ENCODE measurements at places on chromosomes 12 and 14.

DNA sequence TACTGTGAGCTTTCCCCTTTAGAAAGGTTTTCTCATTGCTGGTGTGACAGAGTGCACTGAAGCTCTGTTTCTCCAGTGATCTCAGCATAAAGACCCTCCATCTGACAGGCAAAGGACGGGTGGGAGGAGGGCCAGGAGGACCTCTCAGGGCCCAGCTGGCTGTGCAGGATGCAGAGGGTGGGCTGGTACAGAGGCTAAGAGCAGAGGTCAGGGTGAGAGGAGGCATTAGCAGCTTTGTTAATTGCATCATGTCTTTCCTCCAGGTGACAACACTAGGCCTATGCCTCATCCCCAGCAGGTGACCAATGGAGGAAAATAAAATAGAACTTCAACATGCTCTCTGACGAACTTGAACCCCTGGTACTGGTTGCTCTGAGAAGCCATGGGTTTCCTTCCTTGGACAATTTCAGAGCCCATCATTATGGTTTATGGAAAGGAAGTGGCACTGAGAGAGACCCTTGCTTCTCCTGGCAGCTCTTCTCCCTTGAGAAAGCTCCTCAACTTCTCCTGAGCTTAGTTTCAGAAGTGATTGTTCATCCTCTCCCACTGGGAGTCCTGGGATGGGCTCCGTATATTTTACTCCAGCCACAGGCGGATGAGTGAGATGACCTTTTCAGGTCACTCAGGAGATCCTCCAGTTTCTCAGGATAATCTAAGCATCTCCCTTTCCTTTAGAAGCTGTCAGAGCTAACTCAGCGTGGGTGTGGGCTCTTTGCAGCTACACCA, 45.8 kb upstream of the ATP23 start:
- no peak overlapping the region for H3K27ac ChIP-seq
- peak overlapping the region; percentile 40 for H3K4me3 ChIP-seq
- H3K36me3 ChIP-seq, result no peaks in the 10 kb centered on the region
- no peak for DNase-seq
- H3K27me3 ChIP-seq, result no peaks in the 10 kb centered on the region
- H3K4me1 ChIP-seq, result peaks cover 50% of the 10 kb centered on the region

DNA sequence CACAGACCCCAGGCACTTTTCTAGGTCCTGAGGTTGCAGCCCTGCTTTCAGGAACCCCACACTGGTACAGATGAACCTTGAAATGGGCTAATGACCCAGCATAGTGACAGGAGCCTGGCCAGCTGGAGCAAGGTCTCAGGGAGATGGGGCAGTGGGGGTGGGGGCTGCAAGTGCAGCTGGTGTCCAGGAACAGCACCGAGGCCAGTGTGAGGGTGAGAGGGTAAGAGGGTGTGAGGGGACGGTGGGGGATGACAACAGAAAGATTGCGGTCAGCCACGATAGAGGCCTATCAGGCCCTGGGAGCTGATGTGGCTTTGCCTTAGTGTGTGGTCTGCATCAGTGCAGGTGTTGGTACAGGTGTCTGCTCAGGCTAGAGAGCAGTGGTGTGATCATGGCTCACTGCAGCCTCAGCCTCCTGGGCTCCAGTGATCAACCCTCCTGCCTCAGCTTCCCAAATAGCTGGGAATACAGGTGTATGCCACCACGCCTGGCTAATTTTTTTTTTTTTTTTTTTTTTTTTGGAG, 59.7 kb downstream of the EP400 start:
- no peaks in the 10 kb centered on the region for H3K27me3 ChIP-seq
- H3K4me3 ChIP-seq, result no peak overlapping the region
- H3K36me3 ChIP-seq, result peaks cover 72% of the 10 kb centered on the region
- H3K4me1 ChIP-seq, result no peaks in the 10 kb centered on the region
- no peak for DNase-seq

- no peaks in the 10 kb centered on the region for H3K36me3 ChIP-seq
- peaks cover 4% of the 10 kb centered on the region for H3K27me3 ChIP-seq
- no peak overlapping the region for H3K27ac ChIP-seq
- H3K4me1 ChIP-seq, result no peaks in the 10 kb centered on the region
- no peak for DNase-seq
Measured at GRCh38 chr14:74516451-74517160, 23.0 kb downstream of the ISCA2 start.

GRCh38 chr14:36503771-36504741, 16.0 kb downstream of the NKX2-1 start:
- no peaks in the 10 kb centered on the region for H3K36me3 ChIP-seq
- H3K27ac ChIP-seq, result no peak overlapping the region
- DNase-seq, result no peak
- H3K27me3 ChIP-seq, result peaks cover 45% of the 10 kb centered on the region
- H3K4me3 ChIP-seq, result no peak overlapping the region

GRCh38 chr12:119649202-119649808, 18.6 kb upstream of the PRKAB1 start:
- no peak overlapping the region for H3K4me3 ChIP-seq
- DNase-seq, result peak; percentile 11
- H3K4me1 ChIP-seq, result no peaks in the 10 kb centered on the region
- peaks cover 2% of the 10 kb centered on the region for H3K27me3 ChIP-seq
- no peaks in the 10 kb centered on the region for H3K36me3 ChIP-seq

- no peak for DNase-seq
- no peaks in the 10 kb centered on the region for H3K27me3 ChIP-seq
- H3K4me1 ChIP-seq, result peaks cover 6% of the 10 kb centered on the region
- peak overlapping the region; percentile 94 for H3K4me3 ChIP-seq
- H3K36me3 ChIP-seq, result no peaks in the 10 kb centered on the region
- peak overlapping the region; percentile 60 for H3K27ac ChIP-seq
Measured at GRCh38 chr12:96719660-96720362, 187.2 kb upstream of the NEDD1 start.

GRCh38 chr14:58118097-58118815, 33.8 kb downstream of the ARMH4 start:
- no peak overlapping the region for H3K4me3 ChIP-seq
- no peak for DNase-seq
- no peaks in the 10 kb centered on the region for H3K4me1 ChIP-seq

DNA sequence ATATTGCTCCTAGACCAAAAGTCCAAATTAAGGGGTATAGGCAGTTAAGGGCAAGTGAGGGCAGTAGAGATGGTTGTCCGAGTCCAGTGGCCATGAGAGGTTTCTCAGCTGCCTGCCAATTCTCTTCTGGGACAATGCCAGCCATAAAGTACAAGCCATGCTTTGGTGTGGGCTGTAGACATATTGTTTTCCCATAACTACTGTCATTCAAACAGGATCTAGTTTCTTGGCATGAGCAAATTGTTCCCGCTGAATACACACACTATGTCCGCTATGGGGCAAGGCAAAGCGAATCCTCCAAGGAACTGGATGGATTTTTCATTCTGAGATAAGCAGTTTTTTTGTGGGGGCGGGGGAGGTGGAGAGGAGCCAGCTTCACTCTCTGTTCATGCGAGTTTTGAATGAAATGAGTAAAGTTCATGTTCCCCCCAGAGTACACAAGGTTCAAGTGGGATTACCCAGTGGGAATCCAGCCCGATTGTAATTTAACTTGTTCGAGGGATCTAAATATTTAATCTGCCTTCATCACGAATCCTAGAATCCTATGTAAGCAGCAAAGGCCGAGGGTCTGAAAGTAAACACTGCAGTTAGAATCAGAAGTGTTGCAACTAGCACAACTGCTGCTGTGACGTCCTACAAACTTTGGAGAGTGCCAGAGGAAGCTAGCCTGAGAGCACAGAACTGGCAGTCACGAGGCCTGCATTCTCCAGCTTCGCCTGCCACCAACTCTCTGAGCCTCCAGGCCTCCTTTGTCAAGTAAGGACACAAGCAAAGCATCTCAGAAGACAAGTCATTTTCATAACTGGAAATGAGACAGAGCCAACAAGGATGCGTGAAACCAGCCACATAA, 137.0 kb downstream of the CRADD start:
- H3K27me3 ChIP-seq, result no peaks in the 10 kb centered on the region
- DNase-seq, result no peak
- H3K4me1 ChIP-seq, result no peaks in the 10 kb centered on the region
- no peaks in the 10 kb centered on the region for H3K36me3 ChIP-seq

DNA sequence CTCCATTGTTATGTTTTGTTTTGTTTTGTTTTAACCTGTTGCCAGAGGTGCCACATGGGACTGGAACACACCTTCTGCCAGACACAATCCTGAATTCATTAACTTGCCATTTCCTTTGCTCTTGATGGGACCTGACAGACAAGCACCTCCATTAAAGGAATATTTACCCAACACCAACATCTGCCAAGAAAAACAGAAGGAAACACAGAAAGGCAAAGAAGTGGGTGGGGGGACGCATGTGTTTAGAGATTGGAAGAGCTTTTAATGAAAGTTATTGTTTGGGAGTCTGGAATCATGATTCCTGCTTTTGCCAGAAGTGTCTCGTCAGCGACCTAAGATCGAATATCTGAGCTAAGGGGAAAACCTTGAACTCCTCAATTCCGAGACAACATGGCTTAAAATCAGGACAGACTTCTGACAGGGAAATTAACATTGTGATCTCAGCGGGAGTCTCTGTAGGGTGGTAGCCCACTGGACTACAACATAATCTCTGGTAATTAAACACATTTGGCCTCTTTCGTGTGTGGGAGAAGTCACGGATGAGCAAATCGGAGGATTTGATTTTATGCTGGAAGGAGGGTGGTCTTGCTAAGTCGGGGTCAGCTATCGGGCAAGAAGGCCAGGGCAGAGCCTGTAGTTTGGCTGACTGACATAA, 210.4 kb upstream of the FAR2 start:
- H3K27me3 ChIP-seq, result no peaks in the 10 kb centered on the region
- no peak overlapping the region for H3K4me3 ChIP-seq
- no peak for DNase-seq
- H3K4me1 ChIP-seq, result no peaks in the 10 kb centered on the region

GRCh38 chr12:68001486-68002466, 12.5 kb downstream of the IFNG-AS1 start:
- H3K36me3 ChIP-seq, result no peaks in the 10 kb centered on the region
- H3K27me3 ChIP-seq, result no peaks in the 10 kb centered on the region
- peak; percentile 21 for DNase-seq
- no peak overlapping the region for H3K27ac ChIP-seq
- no peaks in the 10 kb centered on the region for H3K4me1 ChIP-seq

GRCh38 chr14:35285168-35286002, 6.8 kb upstream of the PSMA6 start:
- H3K36me3 ChIP-seq, result peaks cover 8% of the 10 kb centered on the region
- peaks cover 27% of the 10 kb centered on the region for H3K4me1 ChIP-seq
- peak; percentile 25 for DNase-seq
- H3K27ac ChIP-seq, result peak overlapping the region; percentile 67
- peak overlapping the region; percentile 43 for H3K4me3 ChIP-seq
- no peaks in the 10 kb centered on the region for H3K27me3 ChIP-seq

DNA sequence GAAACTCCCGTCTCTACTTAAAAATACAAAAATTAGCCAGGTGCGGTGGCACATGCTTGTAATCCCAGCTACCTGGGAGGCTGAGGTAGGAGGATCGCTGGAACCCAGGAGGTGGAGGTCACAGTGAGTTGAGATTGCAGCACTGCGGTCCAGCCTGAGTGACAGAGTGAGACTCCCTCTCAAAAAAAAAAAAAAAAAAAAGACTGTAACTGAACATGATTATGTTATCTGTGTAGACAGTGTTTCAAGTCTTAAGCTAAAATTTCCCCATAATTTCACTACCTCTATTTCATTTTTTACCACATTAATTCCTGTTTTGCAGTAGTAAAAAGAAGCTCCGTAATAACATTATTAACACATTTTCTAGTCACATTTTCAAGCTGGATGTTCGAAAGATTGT, 5.4 kb downstream of the PLBD1 start:
- no peak for DNase-seq
- H3K36me3 ChIP-seq, result no peaks in the 10 kb centered on the region
- H3K27ac ChIP-seq, result no peak overlapping the region
- no peak overlapping the region for H3K4me3 ChIP-seq
- H3K27me3 ChIP-seq, result peaks cover 5% of the 10 kb centered on the region
- no peaks in the 10 kb centered on the region for H3K4me1 ChIP-seq

DNA sequence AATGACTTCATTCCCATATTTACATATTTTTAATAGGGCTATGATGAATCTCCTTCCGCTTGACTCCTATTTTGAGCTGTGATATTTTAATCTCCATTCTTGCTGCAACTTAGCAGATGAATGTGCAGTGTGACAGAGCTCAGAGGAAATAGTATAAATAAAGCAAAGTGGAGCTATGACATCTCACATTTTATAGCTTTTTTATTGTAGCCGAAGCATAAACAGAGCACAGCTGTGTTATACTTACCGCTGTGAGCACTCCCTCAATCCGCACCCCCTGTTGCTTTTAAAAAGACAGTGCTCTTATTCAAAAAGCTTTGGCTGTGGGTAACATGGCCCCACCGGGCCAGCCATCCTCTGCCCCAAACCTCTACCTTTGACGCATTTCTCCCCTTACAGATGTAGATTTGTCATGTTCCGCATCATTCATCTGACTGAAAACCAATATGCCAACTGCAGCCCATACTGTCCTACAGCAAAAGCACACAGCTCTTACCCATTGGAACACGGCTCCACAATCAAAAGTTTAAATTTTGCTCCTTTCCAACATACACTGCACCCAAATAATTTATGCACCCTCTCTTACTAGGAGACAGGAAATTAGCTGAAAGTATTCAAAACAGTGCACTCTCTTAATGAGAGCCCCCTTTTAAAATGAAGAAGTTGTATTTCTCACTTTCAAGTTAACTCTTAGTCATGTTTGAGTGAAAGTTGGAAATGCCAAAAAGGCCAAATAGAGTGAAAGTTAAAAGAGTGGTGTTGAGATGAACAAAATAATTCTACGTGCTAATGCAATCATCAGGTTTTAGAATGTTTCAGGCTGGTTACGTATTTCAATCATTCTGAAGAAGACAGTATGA, 429.3 kb upstream of the SOX5 start:
- H3K4me3 ChIP-seq, result no peak overlapping the region
- no peak overlapping the region for H3K27ac ChIP-seq
- no peaks in the 10 kb centered on the region for H3K27me3 ChIP-seq
- no peaks in the 10 kb centered on the region for H3K36me3 ChIP-seq

DNA sequence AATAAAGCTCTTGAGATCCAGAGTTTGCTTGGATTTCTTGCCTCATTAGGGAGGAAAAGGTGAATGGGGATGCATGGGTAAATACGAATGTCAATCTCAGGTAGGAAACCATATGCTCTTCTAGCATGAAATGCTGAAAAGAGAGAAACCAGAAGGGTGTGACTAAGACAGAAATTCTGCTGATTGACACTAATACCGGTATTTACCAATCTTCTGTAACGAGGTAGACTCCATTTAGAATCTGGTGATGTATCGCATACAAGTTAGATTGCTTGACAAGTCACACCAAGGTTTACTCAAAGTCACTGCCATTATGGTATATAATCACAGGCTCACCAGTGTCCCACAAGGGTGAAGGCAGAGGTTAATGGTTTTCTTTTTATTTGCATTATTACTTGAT, 337.9 kb downstream of the NRXN3 start:
- no peaks in the 10 kb centered on the region for H3K36me3 ChIP-seq
- H3K27me3 ChIP-seq, result no peaks in the 10 kb centered on the region
- H3K4me1 ChIP-seq, result no peaks in the 10 kb centered on the region
- H3K27ac ChIP-seq, result no peak overlapping the region
- DNase-seq, result no peak
